ENCODE measurements at places on chromosomes 12 and 14. TPM values are rescaled to one million over a fixed set of nuclear protein-coding genes. Genes with fewer than 3 reads are reported as not detected.

GRCh38 chr14:24172261-24172860 is 481 bp downstream of the REC8 start:
- no peak for DNase-seq

GRCh38 chr12:6998715-6999451 is 19.4 kb downstream of the LPCAT3 start:
- no peak for DNase-seq

GRCh38 chr12:84732828-84733340 is 179.7 kb downstream of the SLC6A15 start:
- no peak for DNase-seq

Gene METAP2
- 20.6 TPM for total RNA-seq

- peak; percentile 65 for DNase-seq
Observed at GRCh38 chr14:25049568-25050268, at the start of gene STXBP6. Gene STXBP6, minus strand, starts transcription at chr14:25050147. Its CDS starts 75,329 bp downstream, at chr14:24974818.

- DNase-seq = no peak
Observed at GRCh38 chr14:61662437-61663311, 32.6 kb upstream of the HIF1A start.

- peak; percentile 63 for DNase-seq
Observed at GRCh38 chr12:53050426-53051057, 677 bp downstream of the TNS2 start.

DNA sequence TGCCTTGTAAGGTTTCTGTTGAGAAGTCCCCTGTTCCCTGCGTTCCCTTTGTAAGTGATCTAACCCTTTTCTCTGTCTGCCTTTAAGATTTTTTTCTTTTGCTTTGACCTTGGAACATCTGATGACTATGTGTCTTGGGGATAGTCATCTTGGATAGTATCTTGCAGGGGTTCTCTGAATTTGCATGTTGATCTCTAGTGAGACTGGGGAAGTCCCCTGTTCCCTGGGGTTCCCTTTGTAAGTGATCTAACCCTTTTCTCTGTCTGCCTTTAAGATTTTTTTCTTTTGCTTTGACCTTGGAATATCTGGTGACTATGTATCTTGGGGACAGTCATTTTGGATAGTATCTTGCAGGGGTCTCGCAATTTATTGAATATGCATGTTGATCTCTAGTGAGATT is 38.2 kb upstream of the TMX1 start:
- DNase-seq = no peak

DNA sequence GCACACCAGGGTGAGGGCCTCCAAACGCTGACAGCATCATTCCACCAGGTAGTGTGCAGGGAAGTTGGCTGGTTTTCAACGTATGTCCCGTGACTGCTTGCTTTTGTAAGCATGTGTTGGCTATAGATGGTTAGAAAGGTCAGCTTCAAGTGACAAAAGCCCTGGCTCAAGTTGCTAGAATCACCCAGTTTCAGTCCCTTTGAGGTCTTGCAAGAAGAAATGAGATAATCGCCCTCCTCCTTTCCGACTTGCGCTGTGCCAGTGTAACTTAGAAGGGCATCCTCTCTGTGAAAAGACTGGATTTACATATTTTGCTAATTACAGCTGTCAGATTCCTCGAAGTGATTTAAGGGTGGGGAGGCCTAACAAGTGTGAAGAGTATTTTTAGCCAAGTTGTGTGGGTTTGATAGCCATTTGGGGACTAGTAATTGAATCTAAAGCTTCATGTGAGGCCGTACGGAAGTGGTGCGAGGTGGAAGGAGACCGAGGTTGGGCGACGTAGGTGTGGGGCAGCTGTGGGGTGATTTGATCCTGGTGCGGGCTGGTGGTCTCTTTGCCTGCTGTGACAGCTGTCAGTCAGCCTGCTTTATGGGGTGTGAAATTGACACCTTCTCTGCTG is 94.7 kb downstream of the CHST11 start:
- no peak for DNase-seq

DNA sequence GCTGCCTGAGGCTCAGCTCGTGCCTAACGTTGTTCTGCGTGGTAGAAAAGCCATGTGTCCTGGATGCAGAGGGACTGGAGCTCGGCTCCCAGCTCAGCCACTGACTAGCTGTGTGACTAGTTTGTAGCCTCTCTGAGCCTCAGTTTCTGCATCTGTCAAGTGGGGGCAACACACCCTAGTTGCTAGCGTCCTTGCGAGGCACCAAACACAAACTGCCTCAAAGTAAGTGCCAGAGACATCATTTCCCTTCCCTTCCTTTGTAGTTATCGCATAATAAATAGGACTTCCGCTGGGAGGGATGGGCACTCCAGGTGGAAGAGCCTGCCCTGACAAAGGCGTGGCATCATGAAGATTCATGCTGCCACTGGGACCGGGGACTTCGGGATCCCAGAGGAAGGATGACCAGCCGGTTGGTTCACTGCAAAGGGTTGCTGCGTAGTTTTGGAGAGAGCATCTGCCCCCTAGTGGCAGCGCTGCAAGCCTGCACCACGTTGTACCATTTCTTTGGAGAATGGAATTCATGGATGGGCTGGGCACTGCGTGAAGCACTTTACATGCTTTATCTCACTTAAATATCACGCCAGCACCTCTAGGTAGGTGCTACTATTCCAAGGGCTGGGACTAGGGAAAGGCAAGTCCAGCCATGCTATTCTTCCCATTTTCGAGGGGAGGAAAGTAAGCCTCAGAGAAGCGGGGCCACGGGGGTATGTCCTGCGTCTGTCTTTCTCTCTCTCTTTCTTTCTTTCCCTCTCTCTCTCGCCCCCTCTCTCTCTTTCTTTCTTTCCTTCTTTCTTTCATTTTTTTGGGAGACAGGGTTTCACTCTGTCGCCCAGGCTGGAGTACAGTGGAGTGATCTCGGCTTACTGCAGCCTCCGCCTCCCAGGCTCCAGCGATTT is 4.6 kb downstream of the CCDC197 start:
- no peak for DNase-seq

DNA sequence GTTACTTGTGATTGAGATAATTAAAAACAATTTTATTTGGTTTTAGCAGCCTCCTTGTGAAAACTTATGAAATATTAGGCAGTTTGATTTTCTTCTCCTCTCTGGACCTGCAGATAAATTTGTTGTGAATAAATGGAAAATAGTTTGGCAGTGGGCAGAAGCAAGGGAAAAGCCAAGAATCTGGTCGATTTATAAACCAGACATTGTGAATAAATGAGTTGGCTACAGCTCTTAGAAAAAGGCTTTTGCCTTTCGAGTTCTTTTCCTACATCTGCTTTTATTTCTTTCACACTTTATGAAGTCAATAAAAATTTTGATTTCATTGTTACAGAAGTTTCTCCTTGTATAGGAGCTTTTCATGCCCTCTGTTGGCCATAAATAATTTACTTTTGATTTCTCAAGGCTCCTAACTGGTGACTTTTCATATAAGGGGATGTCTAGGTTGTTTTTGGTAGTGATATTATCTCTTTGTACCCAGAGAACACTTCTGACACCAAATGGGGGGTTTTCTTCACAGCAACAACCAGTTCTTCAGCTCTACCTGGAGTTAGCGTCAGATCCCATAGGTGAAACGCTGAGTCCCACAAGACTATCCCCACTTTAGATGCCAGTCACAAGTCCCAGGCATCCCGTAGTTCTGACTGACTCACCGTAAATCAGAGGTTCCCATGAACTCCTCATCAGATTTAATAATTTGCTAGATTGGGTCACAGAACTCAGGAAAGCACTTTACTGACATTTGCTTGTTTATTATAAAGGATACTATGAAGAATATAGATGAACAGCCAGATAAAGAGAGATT is 136.5 kb upstream of the DNM1L start:
- no peak for DNase-seq

- DNase-seq = no peak
Observed at GRCh38 chr14:70186900-70187451, 1.8 kb downstream of the SLC8A3 start.

GRCh38 chr12:109191621-109192250 is 75.3 kb downstream of the ACACB start:
- no peak for DNase-seq

Data from ascending aorta (tissue), 2 donors.